ENCODE measurements at places on chromosomes 1 and 21.

DNA sequence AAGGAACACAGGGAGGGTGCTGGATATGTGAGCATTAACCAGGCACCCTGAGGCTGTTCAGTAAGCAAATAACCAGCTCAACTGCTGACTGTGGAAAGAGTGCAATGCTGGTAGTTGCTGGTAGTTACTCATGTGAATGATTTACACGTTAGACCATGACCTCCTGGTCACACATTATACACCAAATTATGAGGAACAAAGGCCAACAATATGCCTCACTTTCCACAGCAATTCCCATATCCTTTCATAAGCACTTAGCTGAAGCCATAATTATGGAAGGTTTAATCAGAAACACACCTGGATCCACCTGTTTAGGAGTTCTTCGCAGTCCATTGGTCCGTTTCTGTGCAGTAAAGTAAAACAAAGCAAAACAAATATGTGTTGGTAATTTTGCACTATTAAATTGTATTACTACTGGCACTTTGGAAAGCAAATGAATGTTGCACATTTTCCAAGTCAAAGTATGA is 281.8 kb downstream of the VAV3 start:
- DNase-seq = no peak

- DNase-seq = no peak
Observed at GRCh38 chr1:232335261-232335660, 294.7 kb downstream of the SIPA1L2 start.

DNA sequence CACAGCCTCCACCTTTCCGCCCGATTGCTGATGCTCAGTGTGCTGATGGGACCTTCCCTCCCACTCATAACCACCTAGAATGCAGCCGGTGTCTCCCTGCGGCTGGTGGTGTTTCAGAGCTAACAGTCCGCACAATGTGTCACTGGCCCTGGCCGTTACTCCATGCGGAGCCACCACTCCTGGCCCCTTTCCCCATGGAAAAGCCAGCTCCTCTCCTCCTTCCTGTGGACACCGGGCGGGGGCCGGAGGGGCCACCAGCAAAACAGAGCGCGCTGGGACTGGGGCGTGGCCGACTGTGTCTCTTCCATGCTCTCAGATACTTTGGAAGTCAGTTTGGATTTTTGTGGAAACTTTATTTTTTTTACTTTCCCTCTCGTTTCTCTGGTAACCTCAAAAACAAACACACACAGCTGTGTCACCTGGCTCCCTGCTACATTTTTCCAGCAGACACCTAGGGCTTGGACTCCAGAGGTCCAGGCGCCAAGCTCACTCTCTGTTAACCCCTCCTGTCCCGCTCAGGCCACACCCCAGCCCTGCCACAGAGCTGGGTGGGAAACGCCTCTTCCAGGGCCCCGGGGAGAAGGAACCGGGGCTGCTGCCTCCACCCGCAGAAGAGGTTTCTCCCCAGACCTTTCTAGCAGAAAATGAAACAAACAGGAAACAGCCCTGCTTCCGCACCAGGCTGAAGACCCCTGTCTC is 32.5 kb upstream of the COL6A2 start:
- no peak for DNase-seq

- peak; percentile 4 for DNase-seq
Observed at GRCh38 chr21:25501996-25502665, 105.2 kb downstream of the MRPL39 start.

- no peak for DNase-seq
Observed at GRCh38 chr1:113325022-113325421, 65.3 kb upstream of the MAGI3 start.

GRCh38 chr1:3785045-3785444 is 11.3 kb downstream of the LRRC47 start:
- DNase-seq = no peak

GRCh38 chr1:99745061-99745460 is 21.4 kb downstream of the FRRS1 start:
- DNase-seq = no peak

- DNase-seq = no peak
Observed at GRCh38 chr1:155166051-155166470, 7.0 kb downstream of the KRTCAP2 start.

DNA sequence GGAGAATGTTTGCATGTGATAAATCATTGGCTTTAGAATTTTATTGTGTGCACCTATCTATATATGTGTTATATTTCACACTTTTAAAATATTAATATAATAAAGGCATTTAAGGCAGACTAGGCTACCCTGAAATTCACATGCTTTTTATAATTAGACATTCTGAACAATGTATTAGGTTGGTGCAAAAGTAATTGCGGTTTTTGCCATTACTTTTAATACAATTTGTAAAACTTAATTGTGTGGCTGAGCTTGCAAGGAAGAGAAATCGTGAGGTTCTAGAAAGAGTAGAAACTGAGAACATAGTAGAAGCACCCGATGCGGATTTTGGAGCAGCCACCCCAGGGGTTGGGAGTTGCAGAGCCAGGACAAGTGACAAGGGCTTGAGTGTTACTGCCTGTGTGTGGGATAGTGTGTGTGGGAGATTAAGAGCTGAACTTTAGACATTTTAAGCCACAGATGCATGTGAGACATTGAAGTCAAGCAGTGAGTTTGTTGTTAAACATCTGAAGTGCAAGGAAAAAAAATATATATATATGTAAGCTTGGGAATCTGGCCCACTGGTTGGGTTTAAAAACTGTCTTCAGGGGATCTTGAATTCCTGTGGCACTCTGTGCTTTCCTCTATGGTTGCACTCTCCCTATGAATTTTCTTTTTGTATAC is 244.5 kb downstream of the TM2D1 start:
- DNase-seq = no peak

GRCh38 chr1:46652321-46653100 is 15.7 kb downstream of the ATPAF1 start:
- DNase-seq = no peak

DNA sequence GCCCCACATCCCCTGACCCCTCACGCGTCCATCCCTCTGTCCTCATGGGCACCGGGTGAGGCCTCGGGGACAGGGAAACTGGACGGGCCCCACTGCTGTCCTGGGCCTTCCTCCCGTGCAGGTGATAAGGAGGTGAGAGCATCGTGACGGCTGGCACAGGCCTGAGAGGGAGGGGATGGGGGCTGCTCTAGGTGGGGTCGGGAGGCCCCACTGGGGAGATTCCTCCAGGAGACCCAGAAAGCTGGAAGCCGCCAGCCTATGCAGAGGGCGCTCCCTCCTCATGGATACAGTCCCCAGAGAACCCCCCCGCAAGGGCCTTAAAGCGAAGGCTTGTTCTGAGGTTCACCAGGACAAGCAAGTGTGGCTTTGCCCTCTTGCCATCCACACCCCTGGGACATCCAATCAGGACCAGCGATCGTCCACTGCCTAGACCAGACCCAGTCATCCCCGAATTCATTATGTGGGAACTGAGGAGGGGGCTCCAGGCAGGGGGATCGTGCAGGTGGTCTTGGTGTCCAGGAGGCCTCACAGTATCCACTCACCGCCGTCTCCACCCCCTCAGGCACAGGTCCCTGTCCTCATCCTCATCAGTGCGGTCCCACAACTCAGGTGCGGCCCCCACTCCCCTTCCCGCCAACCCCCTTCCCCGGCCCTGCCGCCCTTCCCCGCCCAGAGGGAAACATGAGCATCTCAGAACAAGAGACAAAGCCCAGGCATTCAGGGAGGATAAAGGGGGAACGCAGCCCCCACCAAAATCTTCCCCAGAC is 45.3 kb upstream of the COL18A1 start:
- DNase-seq = no peak

GRCh38 chr21:33871171-33871570 is 44.4 kb downstream of the ATP5PO start:
- no peak for DNase-seq

GRCh38 chr1:110170766-110171733 is 20.8 kb downstream of the SLC6A17 start:
- no peak for DNase-seq

GRCh38 chr1:14853518-14853917 is 255.0 kb downstream of the KAZN start:
- DNase-seq = no peak

- DNase-seq = no peak
Observed at GRCh38 chr1:179264507-179264906, 29.1 kb upstream of the SOAT1 start.

DNA sequence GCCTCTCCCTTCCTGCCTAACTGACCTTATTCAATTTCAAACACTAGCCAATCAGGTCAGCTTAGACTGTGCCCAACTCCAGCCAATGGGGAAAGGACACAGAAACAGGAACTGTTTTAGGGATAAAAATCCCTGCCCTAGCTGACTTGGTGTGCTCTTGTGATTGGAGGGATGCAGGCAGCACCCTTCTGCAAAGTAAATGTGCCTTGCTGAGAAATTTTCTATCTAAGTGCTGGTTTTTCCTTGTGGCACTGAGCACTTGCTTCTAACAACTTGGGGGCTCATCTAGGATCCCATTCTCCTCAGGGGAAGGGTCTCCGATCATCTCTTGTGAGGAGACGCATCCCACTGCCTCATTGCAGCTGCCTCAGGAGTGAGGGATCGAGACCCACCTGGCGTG is 10.7 kb upstream of the CD2 start:
- no peak for DNase-seq

DNA sequence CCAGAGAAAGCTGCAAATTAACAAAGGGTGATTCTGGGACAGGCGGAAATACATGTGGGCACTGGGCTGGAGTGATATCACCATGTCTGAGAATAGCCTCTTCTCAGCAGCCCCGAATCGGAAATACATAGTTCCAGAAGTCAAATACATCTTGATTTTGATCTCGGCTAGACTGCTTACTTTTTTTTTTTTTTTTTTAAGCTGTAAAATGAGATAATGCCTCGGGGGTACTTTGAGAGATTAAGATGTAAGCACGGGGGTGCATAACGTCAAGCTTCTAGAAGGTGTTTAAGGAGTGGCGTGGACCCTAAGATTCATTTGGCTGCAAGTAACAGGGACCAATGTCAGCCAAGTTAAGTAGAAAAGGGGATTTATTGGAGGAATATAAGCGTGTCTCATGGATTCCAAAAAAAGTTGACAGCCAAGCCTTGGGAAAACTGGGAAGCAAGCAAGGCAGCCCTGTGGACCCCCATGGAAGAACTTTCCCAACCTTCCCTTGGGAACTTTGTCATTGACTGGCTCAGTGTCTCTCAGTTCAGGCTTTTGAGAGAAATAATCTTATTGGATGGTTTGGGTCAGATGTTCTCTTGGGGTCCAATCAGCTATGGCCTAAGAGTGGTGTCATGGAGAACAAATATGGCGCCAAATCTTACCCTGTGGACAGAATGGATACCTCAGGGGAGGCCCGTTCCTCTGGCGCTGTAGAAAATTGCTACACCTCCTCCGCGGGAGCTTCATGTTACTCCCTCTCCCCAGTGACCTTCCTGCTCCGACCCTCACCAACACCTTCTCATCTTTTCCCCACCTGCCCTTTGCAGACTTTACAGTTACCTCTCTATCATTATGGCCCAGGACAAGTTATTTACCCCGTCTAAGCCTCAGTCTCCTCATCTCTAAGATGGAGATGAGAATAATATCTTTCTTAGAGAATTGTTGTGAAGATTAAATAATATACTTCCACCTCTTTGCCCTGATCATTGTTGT is 186.6 kb downstream of the KAZN start:
- no peak for DNase-seq

DNA sequence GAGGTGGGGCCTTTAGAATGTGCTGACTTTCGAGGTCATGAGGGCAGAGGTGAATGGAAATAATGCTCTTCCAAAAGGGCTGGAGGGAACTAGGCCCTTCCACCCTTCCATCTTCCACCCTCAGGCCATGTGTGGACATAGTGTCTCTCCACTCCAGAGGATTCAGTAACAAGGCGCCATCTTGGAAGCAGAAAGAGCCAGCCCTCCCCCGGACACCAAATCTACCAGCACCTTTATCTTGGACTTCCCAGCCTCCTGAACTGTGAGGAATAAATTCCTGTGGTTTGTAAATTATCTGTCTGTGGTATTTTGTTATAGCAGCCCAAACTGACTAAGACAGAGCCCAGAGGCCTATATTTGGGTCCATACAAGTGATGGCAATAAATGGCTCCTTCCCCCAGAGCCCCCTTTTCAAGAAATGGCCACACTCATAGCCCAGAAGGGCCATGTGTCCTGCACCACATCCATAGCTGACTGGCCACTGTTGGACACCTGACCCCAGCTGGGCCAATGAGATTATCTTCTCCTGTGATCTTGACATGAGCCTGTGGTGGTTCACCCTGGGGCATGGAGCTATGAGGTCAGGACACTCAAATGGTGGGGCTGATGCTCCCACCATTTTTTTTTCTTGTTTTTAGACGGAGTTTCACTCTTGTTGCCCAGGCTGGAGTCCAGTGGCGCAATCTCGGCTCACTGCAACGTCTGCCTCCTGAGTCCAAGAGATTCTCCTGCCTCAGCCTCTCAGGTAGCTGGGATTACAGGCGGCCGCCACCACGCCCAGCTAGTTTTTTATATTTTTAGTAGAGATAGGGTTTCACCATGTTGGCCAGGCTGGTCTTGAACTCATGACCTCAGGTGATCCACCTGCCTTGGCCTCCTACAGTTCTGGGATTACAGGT is 114.9 kb downstream of the RRAGC start:
- no peak for DNase-seq

DNA sequence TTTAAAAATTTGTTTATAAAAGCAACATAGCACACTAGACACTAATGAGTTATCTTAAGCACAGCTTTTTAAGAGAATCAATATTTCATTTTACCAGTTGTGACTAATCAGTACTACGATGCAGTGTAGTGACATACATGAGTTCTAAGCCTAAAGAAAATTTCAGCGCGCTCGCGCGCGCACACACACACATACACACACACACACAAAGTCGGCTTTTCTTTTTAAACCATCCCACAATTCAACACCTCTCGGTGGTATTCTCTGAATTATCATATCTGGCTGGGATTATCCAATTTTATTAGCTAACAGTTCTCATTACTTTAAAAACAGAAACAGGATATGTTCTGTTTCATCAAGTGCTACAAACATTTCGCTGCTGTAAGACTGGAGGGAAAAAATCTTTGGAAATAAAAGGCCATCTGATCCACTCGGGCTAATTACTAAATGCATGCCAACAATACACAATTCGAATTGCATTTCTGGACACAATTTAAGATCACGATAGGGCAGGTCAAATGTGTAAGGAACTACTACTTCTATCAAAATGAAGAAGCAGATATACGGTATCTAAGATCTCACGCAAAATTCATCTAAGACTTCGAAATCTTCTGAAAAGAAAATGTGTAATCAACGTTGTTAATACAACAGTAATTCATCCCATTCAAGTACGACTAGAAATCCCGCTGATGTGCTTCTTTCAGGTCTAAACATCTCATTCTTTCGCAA is 1.2 kb downstream of the TUT4 start:
- peak; percentile 14 for DNase-seq

All from naive B cell (primary cell).